ENCODE measurements at places on chromosomes 4 and X. TPM values are rescaled to one million over a fixed set of nuclear protein-coding genes. Genes with fewer than 3 reads are reported as not detected.

DNA sequence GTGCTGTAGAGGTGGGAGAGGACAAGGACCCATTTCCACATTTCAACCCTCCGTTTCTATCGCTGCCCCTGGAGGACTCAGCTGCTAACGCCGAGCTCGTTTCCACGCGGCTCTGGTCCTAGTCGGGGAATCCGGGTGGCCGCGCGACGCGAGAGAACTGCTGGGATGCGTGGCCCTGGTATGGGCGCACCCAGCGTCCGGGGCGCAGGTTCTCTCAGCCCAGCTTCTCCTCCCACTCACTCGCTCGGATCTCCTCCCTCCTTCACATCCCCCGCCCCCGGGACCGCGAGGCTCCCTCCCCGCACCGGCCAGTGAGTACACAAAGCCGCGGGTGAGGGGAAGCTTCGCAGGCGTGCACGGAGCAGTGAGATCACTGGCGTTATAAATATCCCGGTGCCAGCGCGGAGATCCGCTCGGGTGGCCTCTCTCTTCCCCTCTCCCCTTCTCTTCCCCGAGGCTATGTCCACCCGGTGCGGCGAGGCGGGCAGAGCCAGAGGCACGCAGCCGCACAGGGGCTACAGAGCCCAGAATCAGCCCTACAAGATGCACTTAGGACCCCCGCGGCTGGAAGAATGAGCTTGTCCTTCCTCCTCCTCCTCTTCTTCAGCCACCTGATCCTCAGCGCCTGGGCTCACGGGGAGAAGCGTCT, at the start of gene FGF5:
Gene FGF5 (plus strand): TSS at position 412 of the 649 bp plus-strand sequence. CDS start 161 bp downstream, at position 573.
- H3K36me3 ChIP-seq, result no peaks in the 10 kb centered on the region
- peaks cover 43% of the 10 kb centered on the region for H3K27me3 ChIP-seq
- H3K4me1 ChIP-seq, result peaks cover 14% of the 10 kb centered on the region
- peak; percentile 68 for DNase-seq
- H3K27ac ChIP-seq, result peak within 1 kb of the TSS; percentile 48

DNA sequence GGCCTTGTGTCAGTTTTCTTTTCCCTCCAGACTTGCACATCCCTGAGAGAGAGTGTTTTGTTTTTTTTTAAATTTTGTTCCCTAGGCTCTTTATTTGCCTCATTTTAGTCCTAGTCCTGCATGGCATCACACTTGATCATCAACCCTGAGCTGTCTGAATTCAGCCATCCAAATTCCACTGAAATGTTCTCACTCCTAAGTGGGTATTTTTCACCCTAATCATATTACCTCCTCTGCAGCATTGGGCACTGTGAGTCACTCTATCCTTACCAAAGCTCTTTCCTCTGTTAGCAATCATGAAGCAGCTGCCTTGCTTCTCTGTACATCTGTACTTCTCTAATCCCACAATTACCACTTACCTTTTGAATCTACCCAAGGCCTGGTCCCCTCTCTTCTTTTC, 356.6 kb upstream of the MAGEB2 start:
- H3K4me3 ChIP-seq, result no peak overlapping the region
- no peak for DNase-seq
- no peaks in the 10 kb centered on the region for H3K36me3 ChIP-seq
- no peaks in the 10 kb centered on the region for H3K4me1 ChIP-seq

GRCh38 chrX:69161786-69162349, 3.4 kb downstream of the PJA1 start:
- no peak for DNase-seq
- peaks cover 18% of the 10 kb centered on the region for H3K36me3 ChIP-seq
- H3K4me1 ChIP-seq, result peaks cover 16% of the 10 kb centered on the region

- no peak overlapping the region for H3K27ac ChIP-seq
- H3K36me3 ChIP-seq, result no peaks in the 10 kb centered on the region
- no peaks in the 10 kb centered on the region for H3K27me3 ChIP-seq
- DNase-seq, result no peak
- no peak overlapping the region for H3K4me3 ChIP-seq
These were observed 19.4 kb downstream of the MTMR1 start for GRCh38 chrX:150712619-150713018.

Gene DMP1
- total RNA-seq, result 3.0 TPM

Gene PAGE2
- not detected for total RNA-seq

Gene TAF7L
- total RNA-seq, result 0.25 TPM

Gene CDX4
- total RNA-seq, result not detected

Data from glutamatergic neuron (in vitro differentiated cells).